GM23338 (cell line): ENCODE measurements at places on chromosomes 6 and 20.

DNA sequence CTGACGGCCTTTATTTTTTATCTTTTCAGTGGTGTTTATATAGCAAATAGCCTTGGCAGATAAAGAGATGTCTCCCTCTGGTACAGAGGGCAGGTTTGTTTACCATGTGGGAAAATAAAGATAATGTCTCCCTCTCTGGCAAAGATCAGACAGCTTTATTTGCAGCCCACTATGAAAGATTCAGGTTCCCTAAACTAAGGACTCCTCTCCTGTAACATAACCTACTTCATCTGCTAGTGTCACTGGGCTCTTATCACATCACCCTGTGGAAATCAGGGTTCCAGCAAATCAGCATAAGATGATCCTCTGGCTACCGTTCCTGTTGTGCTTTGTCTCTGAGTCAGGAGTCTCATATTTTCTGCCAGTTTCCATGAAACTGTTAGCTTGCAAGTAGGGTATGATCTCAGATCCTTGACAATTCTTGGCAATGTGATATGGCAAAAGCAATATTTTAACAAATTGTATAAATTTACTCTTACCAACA, 3.1 kb downstream of the FBXL4 start:
- no peak for DNase-seq

GRCh38 chr6:156395276-156395675, 381.9 kb upstream of the ARID1B start:
- DNase-seq: no peak

- DNase-seq: no peak
Observed at GRCh38 chr6:160238278-160238711, 20.3 kb downstream of the SLC22A2 start.

DNA sequence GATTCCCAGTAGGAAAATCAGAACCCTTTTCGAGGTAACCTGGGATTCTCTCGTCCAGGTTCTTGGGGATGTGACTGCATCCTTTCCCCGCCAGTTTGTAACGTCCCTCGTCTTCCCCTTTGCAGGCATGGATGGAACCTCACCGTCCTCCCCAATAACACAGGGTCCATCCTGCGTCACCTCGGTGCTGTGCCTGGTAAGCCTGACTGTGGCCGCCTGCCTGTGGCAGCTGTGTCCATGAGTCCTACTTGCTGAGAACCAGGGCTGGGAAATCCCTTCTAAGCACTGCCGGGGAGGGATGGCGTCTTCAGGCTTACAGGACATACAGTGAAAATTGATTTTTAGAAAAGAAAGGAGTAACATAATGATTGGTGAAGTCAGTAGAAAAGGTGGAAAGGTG, 155.6 kb downstream of the DTNBP1 start:
- DNase-seq: no peak
